ENCODE measurements at places on chromosomes 7 and 10.
A peak's percentile ranks its signal among the peaks of the same experiment; 100 is the strongest.

GRCh38 chr7:34059136-34059828 lies 153.9 kb downstream of the BMPER start:
- DNase-seq, result no peak

DNA sequence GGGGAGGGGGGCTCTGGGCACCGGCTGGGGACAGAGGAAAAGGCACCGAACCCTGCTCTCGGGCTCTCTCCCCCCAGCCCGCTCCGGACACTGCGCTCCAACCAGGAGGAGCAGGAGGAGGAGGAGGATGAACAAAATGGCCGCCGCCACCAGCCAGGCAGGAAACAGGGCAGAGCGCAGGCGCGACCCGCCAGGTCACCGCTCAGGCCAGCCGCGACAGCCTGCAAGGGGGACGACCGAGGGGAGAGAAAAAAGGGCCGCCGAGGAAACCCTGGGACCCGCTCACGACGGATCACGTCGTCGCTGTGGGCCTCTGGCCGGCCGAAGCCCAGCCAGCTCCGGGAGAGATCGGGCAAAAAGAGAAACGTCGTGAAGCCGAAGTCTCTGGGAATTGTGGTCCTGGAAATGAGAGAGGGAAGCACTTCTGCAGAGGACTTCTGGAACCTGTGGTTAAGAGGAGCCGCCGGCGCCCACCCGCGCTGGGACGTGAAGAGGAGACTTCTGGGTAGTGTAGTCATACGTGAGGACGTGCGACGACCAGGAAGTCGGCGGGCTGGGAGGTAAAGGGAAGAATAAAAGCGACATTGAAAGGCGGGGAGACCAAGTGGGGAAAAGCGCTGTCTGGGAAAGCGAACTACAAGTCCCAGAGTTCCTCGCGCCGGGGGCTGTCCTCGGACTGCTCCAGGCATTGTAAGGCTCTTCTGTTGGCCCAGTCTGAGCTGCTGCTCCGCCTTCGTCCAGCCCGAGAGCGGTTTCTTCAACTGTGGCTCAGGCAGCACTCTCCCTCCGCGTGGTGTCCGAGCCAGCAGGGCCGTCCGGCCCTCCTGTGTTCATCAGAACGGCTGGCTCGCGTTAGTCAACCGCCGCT lies at the start of gene TIAL1:
TSS of gene TIAL1 (minus strand) at position 428 of the 868 bp plus-strand sequence. CDS start 499 bp downstream, outside the sequence.
- DNase-seq, result peak; percentile 95

DNA sequence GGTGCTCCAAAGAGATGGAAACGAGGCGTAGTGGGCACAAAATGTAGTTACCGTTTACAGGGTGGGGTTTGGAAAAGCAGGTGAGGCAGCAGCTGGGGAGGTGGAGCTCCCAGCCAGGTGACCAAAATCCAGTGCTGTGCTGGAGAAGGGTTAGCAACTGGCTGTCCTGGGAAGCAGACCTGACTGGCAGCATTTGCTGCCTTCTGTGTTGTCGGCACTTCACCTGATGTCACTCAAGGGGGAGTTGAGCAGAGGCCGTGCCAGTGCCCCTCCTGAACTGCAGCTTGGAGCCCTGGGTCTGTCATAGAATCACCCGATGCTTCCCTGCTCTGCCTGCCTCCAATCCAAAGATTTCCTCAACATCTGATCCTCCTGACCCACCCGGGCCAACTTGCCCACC lies 12.8 kb downstream of the GCK start:
- DNase-seq, result no peak

- no peak for DNase-seq
These were observed 595.2 kb downstream of the AUTS2 start for GRCh38 chr7:70193514-70193913.

DNA sequence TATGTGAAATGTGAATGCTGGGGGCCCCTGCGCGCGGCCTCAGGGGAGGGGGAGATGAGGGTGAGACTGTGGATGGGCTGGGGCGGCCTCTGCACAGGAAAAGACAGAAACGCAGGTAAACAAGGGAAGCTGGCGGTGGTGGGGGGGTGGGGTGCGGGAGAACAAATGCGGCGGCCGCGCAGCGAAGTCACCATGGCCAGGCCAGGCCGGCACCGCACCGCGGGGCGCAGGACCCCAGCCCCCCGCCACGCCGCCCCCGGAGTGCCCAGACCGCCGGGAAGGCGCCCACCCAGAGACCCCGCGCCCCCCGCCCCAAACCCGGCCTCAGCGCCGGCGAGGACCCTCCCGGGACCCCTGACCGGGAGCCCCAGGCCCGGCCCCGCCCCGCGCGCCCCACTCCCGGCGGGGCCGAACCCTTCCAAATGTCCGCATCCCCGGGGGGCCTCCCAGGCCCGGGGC lies 14.5 kb upstream of the DNAAF5 start:
- no peak for DNase-seq

GRCh38 chr10:69317626-69318105 lies 39.4 kb downstream of the HK1 start:
- no peak for DNase-seq

DNA sequence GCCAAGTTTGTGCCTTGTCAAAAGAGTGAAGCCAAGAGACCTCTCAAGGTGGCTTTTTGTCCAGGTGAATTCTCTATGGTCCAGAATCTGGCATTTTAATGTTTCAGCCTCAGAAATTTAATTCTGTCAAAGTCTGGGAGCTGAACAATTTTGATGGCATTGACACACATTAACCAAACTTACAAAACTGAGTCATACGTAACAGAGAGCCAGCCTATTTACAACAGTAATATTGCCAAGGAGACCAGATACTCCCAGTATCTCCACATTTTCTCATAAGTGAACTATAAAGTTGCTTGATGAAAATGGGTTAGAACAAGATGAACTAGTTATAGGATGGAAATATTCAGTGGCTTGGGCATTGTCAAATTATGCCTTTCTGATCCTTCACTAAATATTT lies 43.8 kb downstream of the PDE6C start:
- no peak for DNase-seq

DNA sequence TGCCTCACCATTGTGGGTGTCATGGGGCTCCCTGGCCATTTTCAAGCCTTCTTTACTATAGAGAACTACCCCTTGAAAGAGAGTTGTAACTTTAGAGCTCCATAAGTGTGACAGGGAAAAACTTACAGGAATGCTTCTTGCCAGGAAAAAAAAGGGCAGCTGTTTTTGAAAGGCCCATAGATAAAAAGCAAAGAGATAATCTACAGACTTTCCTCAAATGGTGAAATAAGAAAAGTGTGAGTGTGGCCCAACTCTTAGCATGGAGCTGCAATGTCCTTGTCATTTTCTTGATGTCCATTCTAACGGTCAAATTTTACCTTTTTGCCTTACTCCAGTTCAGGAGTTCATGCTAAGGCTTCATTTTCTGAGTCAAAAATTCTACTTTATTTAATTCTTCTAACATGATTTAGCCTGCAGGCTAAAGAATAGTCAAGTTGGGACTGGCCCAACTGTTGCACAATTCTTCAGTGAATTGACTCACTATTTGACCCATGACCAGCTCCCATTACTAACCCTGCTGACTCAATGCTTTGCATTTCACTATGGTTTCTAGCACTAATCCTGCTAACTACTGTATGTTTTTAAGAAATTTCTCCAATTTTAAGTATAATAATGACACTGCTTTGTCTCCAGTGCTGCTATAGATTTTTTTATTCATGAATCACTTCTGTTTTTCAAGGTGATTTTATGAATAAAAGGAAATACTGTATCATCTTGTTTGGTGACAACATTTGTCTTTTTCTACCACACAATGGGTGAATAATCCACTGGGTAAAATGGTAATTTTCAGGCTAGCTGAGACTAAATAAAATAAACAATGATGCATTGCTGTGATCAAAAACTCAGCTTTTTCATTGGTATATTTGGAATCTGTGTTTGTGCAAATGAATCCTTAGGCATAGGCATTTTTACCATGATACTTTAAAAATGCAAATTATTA lies 41.4 kb upstream of the SGCE start:
- no peak for DNase-seq

DNA sequence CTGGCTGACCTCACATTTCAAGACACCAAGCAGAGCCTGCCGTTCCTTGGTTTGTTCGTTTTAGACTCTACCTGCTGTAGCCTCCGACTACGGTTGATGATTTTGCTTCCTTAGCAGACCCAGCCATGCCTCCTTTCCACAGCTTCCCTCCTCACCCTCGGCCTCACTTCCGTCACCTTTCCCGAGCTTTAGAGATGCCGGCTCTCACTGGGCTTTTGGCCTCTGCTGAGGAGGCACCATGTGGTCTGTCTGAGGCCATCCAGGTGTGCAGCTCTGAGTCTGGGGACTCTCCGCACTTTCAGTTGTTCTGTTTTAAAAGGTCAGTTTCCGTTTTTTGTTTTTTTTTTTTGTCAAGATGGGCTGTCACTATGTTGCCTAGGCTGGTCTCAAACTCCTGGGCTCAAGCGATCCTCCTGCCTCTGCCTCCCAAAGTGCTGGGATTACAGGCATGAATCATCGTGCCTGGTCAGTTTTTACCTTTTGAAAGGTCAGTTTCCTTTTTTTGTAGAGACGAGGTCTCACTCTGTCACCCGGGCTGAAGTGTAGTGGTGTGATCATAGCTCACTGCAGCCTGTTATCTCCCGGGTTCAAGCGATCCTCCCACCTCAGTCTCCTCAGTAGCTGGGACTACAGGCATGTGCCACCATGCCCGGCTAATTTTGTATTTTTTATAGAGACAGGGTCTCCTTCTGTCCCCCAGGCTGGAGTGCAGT lies 11.7 kb downstream of the ORAI2 start:
- DNase-seq, result no peak

GRCh38 chr7:112484671-112485167 lies 3.9 kb downstream of the LSMEM1 start:
- DNase-seq, result no peak

- DNase-seq, result no peak
These were observed 247.3 kb upstream of the LYZL1 start for GRCh38 chr10:29041616-29042015.

DNA sequence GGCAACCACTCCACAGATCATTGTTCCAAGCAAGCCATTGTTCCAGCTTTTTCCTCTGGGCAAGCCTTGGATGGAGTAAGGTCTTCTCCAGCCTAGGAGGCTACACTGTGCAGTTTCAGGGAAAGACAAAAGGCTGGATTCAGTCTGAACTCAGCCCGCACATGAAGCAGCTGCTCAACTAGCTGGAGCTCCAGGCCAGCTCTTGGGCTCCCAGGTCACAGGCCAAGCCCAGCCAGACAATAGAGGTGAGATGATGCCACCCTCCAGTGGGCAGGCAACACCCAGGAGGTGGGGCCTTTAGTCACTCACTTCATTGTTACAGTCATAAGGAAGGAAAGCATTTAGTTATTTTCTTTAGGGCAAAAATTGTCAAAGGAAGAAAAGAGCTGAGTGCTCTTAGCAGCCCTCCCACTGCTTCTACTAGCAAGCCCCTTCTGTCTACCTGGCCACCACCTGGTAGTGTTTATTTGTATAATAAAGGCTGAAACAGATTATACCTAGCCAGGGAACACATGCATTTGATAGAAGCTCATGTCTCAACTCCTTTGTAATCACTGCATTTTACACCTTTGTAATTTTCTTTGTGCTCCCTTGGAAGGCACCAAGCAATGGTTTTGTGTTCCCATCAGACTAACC lies 253.4 kb downstream of the WDR11 start:
- DNase-seq, result no peak

DNA sequence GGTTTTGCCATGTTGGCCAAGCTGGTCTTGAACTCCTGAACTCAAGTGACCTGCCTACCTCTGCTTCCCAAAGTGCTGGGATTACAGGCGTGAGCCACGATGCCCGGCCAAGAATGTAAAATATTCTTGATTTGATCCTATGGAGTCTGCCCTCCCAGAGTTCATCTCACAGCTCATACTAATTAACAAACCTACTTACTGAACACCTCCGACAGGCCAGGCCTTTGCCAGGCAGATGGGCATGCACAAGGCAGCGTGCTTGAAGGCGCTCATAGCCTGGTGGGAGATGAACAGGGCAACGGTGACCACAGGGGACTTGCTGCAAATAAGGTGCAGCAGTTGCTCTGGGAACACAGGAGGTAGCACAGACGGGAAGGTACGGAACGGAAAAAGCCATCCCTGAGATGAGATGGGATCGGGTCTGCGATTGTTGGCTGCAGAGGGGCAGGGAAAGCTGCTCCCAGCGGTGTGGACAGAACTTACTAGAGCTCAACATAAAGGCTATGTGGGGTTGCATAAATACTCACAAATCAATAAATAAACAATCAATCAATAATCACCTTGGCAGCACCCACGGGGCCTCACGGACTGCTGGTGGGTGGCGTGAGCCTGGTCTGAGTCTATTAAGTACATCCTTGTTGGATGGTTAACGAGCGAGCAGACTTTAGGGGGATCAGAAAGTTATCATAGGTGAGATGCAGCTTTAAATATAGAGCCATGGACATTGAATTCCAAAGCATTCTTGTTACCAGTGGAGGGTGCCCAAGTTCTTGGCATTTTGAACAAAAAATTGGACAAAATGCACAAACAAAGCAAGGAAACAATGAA lies 4.7 kb downstream of the ACBD7 start:
- no peak for DNase-seq

- no peak for DNase-seq
These were observed 10.1 kb downstream of the AVPI1 start for GRCh38 chr10:97676770-97677581.

- DNase-seq, result no peak
These were observed 34.6 kb upstream of the PFKFB3 start for GRCh38 chr10:6168084-6168483.

GRCh38 chr7:93171606-93172226 lies 23.5 kb upstream of the SAMD9L start:
- DNase-seq, result no peak

DNA sequence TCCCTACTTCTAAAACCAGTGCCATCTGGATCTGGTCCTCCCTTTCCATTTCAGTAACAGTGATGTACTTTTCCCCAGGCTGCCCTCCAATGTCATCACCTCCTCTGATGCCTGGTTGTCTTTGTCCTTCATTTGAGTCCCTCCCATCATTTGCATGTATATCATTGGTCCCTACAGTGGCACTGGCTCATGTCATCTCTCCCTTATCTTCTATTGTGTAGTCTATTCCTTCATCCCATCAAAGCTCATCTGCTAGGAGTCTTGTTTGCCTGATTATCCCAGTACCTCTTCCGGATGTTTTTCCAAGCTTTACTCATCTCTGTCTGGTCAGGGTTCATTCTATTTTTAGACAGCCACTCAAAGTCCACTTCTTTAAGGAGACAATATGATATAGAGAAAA lies 292.9 kb upstream of the BMPER start:
- no peak for DNase-seq

- DNase-seq, result no peak
These were observed 47.4 kb upstream of the COMTD1 start for GRCh38 chr10:75283078-75283670.

DNA sequence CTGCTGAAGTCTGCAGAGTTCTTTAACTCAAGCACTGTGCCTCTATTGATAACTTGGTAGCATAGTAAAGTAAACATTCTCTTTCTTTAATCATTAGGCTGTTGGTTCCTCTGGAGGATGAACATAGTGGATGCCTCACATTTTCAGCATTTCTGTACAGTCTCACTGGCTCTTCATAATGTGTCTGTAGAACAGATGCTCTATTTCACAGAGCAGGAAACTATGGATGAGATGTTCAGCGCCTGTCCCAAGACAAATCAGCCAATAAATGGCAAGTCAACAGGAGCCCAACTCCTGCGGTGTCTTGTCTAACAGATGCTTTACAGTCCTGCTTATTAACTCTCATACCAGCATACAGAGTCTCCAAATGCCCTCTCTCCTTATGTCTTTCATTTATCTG lies 36.5 kb downstream of the NRBF2 start:
- no peak for DNase-seq
